Activated T-cell treated with anti-CD3 and anti-CD28 coated beads, Interleukin-2, amount 50 U/mL, for 24 hours (primary cell): ENCODE measurements at places on chromosomes 2 and 18.

GRCh38 chr2:160582490-160583145 lies 89.0 kb upstream of the RBMS1 start:
- H3K27ac ChIP-seq, result no peak overlapping the region
- H3K36me3 ChIP-seq, result no peaks in the 10 kb centered on the region
- H3K4me3 ChIP-seq, result no peak overlapping the region

- DNase-seq, result no peak
- no peak overlapping the region for H3K27ac ChIP-seq
- H3K27me3 ChIP-seq, result no peaks in the 10 kb centered on the region
- H3K4me1 ChIP-seq, result peaks cover 17% of the 10 kb centered on the region
- peaks cover 29% of the 10 kb centered on the region for H3K36me3 ChIP-seq
- H3K4me3 ChIP-seq, result no peak overlapping the region
These were observed 17.7 kb downstream of the VPS54 start for GRCh38 chr2:64001382-64002101.

GRCh38 chr2:223113161-223113560 lies 61.2 kb downstream of the KCNE4 start:
- no peaks in the 10 kb centered on the region for H3K36me3 ChIP-seq
- no peak overlapping the region for H3K27ac ChIP-seq
- no peaks in the 10 kb centered on the region for H3K27me3 ChIP-seq
- H3K4me3 ChIP-seq, result no peak overlapping the region

- no peak overlapping the region for H3K4me3 ChIP-seq
- DNase-seq, result no peak
- H3K27ac ChIP-seq, result no peak overlapping the region
- no peaks in the 10 kb centered on the region for H3K36me3 ChIP-seq
- no peaks in the 10 kb centered on the region for H3K4me1 ChIP-seq
- no peaks in the 10 kb centered on the region for H3K27me3 ChIP-seq
These were observed 66.5 kb downstream of the TNP1 start for GRCh38 chr2:216793386-216793785.

- no peak overlapping the region for H3K4me3 ChIP-seq
- peaks cover 1% of the 10 kb centered on the region for H3K4me1 ChIP-seq
- no peak overlapping the region for H3K27ac ChIP-seq
These were observed 6.6 kb upstream of the NTSR2 start for GRCh38 chr2:11676640-11677039.
